Peyer's patch (tissue), 4 donors: ENCODE measurements at places on chromosomes 2 and 18. TPM values are rescaled to one million over a fixed set of nuclear protein-coding genes. Genes with fewer than 3 reads are reported as not detected.

- H3K27ac ChIP-seq: no peak overlapping the region
- no peaks in the 10 kb centered on the region for H3K36me3 ChIP-seq
- H3K4me1 ChIP-seq: no peaks in the 10 kb centered on the region
- no peaks in the 10 kb centered on the region for H3K27me3 ChIP-seq
- DNase-seq: no peak
Measured at GRCh38 chr2:165632594-165632993, 161.5 kb downstream of the GALNT3 start.

Gene SLC40A1
- 208 TPM for total RNA-seq

DNA sequence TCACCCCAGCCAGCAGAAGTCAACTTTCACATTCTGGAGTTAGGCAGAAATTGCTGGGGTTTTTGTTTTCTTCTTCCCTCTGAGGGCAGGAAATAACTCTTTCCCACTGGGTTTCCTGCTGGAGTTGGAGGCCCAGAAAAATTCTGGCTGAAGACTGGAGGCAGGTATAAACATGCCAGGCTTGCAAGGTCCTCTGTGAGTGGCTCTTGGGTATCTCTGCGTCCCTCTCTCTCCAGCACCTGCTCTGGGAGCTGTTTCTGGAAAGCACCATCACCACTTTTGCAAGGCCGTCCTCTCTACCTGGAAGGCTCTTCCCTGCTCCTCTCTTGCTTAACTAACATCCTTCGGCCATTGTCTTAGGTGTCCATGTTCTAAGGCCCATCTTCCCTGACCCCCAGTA, 91.0 kb downstream of the MCFD2 start:
- H3K4me1 ChIP-seq: no peaks in the 10 kb centered on the region
- no peak overlapping the region for H3K27ac ChIP-seq
- H3K4me3 ChIP-seq: no peak overlapping the region

DNA sequence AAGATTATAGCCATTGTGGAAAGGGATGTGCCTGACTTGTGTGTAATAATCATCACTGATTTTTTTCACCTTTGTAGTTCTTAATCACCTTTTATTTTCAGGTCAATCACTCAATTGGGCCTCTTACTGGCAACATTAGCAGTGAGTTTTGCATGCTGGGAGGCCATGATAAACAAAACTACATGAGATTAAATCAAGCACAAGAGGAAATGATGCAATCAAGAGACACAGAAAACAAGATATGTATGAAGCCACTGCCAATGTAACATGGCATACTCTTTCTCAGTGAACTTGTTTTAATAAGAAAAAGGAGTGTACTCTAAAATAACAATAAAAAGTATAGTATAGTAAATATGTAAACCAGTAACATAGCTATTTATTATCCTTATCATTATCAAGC, 69.9 kb upstream of the FSIP2 start:
- H3K4me3 ChIP-seq: no peak overlapping the region
- no peak overlapping the region for H3K27ac ChIP-seq
- H3K36me3 ChIP-seq: no peaks in the 10 kb centered on the region
- no peaks in the 10 kb centered on the region for H3K27me3 ChIP-seq
- DNase-seq: no peak
- no peaks in the 10 kb centered on the region for H3K4me1 ChIP-seq

DNA sequence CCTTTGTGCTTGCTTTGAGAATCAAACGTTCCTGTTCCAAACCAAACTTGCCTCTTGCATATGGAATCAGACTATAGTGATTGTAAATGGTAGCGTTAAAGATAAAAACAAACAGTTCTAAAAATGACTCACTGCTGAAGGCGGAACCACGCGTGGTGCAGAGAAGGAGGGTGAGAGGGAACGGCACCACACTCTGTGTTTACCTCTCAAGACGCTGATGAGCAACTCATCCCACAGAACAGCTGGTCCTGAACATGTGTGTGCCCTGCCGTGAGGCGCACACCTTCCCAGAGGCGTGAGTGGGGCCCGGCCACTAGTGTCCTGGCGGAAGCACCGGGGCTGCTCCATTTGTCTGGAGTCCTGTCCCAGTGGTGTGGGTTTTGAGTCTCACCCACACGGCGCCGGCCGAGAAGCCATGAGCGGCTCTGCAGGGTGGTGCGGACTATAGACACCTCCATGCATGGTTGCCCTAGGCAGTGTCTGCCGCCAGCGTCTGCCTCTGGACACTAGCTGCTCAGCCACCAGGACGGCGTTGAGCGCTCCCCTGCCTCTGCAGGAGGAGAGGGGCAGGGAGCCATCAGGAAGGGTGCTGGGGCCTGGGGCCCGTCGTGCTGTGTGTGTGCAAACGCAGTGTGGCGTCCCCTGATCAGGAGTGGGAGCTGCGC, 52.1 kb downstream of the NFATC1 start:
- H3K4me3 ChIP-seq: no peak overlapping the region
- no peak for DNase-seq
- H3K4me1 ChIP-seq: no peaks in the 10 kb centered on the region
- no peaks in the 10 kb centered on the region for H3K36me3 ChIP-seq
- H3K27ac ChIP-seq: no peak overlapping the region
- H3K27me3 ChIP-seq: no peaks in the 10 kb centered on the region

DNA sequence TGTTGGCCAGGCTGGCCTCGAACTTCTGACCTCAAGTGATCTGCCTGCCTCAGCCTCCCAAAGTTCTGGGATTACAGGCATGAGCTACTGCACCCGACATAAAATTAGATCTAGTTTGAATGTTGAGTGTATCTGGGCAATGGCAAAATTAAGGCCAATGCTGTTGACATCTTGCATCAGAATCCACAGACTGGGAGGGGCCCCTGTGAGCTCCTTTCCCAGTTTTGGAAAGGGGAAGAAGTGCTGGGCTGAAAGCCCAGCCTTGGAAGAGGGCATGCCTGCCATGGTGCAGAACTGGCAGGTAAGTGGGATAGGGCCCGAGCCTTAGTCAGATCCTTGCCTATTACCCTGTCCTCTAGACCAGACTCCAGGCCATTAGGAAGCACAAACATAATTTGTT, 4.5 kb upstream of the MYOM1 start:
- no peaks in the 10 kb centered on the region for H3K27me3 ChIP-seq
- no peak overlapping the region for H3K4me3 ChIP-seq
- no peak for DNase-seq
- H3K36me3 ChIP-seq: no peaks in the 10 kb centered on the region
- H3K4me1 ChIP-seq: no peaks in the 10 kb centered on the region

Gene BOLL
- total RNA-seq: not detected

Gene CABYR
- total RNA-seq: not detected
